ENCODE measurements at places on chromosomes 16 and 17.

DNA sequence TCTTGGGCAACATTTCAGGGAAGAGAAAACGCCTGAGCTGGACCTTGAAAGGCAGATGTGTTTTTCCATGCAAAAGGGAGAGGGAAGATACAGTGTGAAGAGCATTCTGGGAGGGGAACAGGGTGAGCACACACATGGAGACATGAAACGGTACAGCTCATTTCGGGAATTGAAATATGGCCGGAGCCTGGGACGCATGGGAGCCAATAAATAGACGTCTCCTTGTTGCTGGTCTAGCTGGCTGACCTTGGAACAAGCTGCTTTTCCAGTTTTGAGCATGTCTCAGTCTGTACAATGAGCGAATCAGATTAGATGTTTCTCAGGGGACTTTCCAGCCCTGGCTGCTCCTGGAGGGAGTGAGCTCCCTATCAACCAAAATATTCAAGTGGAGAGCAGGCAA is 63.6 kb downstream of the ASIC2 start:
- DNase-seq = no peak

- DNase-seq = no peak
These were observed 7.7 kb downstream of the SALL1 start for GRCh38 chr16:51143196-51143977.

GRCh38 chr17:20733923-20734322 is 154.4 kb downstream of the CDRT15L2 start:
- no peak for DNase-seq

DNA sequence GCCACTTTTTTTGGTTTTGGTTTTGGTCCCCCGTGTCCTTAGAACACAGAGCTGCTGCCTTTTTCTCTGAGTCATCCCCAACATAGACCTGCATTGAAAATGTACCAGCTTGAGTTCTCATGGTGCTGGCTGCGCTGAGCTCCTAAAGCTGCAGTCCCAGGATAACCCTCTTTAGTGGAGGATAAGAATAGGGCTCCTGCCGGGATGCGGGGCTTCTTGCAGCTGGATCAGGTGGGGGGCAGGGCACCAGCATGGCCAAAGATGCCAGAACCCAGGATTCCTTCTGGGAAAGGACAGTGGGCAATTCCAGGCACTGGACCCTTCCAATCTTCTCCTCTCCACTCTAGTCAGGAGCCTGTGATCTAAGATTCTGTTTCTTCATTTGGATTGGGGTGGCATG is 8.3 kb upstream of the CLUH start:
- no peak for DNase-seq

GRCh38 chr17:21774263-21774662 is 81.9 kb downstream of the KCNJ18 start:
- DNase-seq = no peak
